ENCODE measurements at places on chromosomes 6 and 20.

DNA sequence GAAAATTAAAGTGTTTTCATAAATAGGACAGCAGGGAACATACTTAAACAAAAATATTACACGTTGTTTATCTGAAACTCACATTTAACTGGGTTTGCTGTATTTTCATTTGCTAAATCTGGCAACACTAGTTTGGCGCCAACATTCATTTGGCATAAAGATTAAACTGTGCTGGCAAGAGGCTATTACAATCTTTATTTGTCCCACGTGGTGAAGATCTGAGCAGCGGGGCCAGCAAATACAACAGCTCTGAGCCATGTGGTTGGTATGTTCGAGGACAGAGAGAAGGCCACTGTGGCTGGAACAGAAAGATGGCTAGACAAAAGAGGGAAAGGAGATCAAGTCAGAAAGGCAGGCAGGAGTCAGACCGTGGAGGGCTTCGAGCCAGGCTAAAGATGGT lies 234.2 kb downstream of the ZNF217 start:
- no peak for DNase-seq

DNA sequence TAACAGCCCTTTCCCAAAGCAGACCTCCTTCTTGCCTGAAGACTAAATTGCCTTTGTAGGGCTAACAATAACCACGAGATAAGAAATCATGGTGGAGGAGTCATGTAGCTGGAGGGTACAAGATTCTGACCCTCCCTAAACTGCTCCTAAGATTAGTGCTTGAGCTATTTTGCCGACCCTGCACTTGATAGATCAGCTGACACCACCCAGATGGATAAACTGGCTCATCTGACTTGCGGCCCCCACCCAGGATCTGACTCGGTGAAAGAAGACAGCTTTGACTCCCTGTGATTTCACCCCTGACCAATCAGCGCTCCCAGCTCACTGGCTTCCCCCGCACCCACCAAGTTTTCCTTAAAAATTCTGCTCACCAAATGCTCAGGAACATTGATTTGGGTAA lies 57.6 kb upstream of the UNC93A start:
- DNase-seq, result no peak

DNA sequence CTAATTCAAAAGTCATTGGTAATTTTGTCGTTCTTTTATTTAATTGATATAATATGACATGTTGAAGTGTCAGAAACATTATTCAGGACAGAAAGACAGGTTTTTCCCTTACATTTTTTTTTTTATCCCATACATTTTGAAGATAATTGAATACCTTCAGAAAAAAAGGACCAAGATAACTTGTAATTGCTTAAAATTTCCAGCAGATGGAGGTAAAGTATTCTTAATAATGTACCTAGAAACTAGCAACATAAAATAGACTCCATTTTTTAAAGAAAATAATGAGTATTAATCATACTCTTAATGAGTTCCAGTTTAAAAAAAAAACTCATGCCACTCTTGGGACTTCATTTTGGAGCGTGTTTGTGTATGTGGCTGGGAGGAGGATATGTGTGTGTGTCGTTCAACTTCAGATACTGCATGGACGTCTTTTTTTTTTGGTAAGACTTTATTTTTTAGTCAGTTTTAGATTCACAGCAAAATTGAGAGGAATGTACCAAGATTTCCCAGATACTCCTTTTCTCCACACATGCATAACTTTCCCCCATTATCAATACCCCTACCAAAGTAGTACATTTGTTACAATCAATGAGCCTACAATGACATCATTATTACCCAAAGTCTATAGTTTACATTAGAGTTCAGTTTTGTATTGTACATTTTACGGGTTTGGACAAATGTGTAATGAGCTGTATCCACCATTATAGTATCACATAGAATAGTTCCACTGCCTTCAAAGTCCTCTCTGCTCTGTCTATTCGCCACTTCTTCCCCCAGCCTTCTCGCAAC lies 79.4 kb downstream of the ROS1 start:
- DNase-seq, result no peak

- DNase-seq, result no peak
These were observed 31.0 kb downstream of the CDK5RAP1 start for GRCh38 chr20:33370291-33370690.

DNA sequence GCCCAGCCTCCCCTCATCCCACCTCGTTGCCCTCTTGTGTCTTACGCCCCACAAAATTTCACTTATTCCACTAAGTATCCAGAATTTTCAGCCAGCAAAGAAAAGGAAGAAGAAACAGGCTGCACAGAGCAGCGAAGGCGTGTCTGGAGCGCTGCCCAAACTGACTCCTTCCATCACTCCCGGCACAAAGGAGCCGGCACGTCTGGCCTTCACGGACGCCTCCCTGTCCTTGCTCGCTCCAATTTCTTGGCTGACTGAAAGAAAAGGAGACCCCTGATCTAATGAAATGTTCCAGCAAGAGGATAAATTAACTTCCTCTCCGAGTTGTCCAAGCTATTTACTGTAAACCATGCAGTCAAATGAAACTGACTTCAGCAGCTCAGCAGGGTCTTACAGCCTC lies 152.3 kb upstream of the CDH4 start:
- DNase-seq, result no peak

- no peak for DNase-seq
These were observed 4.9 kb upstream of the LRRN4 start for GRCh38 chr20:6058684-6059295.

DNA sequence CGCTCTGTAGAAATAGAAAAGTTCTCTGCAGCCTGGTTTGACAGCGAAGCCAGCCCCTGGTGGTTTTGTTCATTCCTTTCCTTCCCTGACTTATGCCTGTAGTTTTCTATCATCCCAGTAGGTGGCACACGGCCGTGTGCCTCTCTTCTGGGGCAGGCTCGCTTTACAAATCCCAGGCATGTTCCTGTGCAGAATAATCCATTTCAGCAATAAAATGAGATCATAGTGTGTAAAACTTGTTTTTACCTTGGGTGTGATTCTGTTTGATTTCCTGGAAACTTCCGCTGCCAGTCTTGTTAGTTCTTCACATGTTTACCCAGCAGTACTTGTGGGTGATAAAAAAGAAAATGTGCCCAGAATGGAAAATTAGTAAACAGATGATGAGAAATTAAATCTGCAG lies 7.4 kb upstream of the INSM1 start:
- DNase-seq, result peak; percentile 20

DNA sequence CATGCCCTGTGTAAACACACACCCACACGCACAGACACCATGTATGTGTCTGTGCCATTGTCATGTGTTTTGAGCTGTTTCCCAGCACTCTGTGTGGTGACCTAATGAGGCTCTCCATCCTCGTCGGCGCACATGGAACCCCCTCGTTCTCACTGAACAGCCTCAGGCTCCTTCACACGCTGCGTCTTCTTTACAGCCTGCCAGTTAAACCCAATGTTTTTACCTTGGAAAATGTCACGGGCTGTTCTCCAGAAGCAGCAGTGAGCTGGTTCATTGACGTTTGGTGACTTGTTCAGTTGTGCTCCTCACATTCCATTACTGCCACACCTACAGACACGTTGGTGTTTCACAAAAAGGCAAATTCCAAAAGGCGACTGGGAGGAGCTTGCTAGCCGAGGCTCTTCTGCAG lies 201.0 kb upstream of the FOXQ1 start:
- DNase-seq, result no peak

GRCh38 chr6:135797361-135797760 lies 54.1 kb upstream of the PDE7B start:
- DNase-seq, result no peak

- DNase-seq, result no peak
These were observed 371.8 kb upstream of the NRSN1 start for GRCh38 chr6:23754197-23754596.

GRCh38 chr6:167092672-167093339 lies 30.1 kb upstream of the CCR6 start:
- no peak for DNase-seq
